ENCODE measurements at places on chromosomes 16 and 17. TPM values are rescaled to one million over a fixed set of nuclear protein-coding genes. Genes with fewer than 3 reads are reported as not detected.

Gene SLFN13
- total RNA-seq: 10.0 TPM

Gene PIK3R6
- not detected for total RNA-seq

Gene KRT25
- total RNA-seq: not detected

Gene CES5A
- not detected for total RNA-seq

Gene FNDC8
- total RNA-seq: not detected

Gene SCN4A
- 1.9 TPM for total RNA-seq

Gene NTHL1
- 51.9 TPM for total RNA-seq

- no peak for DNase-seq
Observed at GRCh38 chr16:57688987-57689761, 5.4 kb upstream of the DRC7 start.

DNA sequence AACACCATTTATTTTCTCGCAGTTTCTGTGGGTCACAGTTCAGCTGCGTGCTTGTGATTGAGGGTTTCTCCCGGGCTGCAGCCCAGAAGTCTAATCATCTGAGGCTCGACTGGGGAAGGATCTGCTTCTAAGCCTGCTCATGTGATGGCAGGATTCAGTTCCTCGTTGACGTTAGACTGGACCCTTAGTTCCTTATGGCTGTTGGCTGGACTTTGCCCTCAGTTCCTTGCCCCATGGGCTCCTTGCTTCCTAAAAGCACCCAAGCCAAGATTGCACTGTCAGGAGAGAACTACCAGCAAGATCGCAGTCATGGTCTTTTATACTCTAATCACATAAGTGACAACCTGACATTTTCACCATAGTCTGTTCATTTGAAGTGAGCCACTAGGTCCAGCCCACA, 250.0 kb downstream of the PRKCA start:
- DNase-seq: no peak

GRCh38 chr17:78263063-78263735, 31.8 kb downstream of the TMEM235 start:
- no peak for DNase-seq

DNA sequence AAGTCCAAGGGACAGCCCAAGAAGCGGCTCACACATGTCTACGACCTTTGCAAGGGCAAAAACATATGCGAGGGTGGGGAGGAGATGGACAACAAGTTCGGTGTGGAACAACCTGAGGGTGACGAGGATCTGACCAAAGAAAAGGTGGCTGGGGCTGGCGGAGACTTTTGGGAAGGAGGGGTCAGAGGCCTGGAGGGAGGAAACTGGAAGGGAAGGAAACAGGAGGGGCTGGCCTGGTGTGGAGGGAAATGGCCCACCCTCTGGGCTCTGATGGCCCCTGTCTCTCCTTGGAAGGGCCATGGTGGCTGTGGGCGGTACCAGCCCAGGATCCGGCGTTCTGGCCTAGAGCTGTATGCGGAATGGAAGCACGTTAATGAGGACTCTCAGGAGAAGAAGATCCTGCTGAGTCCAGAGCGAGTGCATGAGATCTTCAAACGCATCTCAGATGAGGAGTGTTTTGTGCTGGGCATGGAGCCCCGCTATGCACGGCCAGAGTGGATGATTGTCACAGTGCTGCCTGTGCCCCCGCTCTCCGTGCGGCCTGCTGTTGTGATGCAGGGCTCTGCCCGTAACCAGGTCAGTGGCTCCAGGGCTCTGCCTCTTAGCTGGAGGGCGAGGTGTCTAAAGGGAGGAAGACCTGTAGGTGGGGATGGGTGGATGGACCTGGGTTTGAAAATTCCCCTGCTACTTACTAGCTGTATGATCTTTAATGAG, 12.5 kb downstream of the POLR2A start:
- no peak for DNase-seq

GRCh38 chr16:85636234-85636812, 23.2 kb downstream of the GSE1 start:
- DNase-seq: no peak

DNA sequence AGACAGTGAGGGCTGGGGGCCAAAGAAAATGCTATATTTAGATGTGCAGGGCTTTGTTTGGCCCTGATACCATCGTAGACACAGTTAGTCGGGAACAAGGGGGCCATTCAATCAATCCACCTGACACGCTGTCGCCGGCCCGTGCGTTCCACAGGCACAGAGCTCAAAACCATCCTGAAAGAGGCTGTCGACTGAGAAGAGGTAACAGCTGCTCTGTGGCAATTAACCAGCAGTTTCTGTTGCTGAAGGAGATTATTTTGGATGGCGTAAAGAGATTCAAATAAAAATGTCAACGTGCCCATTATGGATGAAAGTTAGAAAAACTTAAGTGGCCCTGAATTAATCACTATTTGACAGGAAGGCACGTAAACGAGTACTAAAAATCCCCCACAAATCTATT, 276.2 kb upstream of the IRX5 start:
- no peak for DNase-seq

- DNase-seq: no peak
Observed at GRCh38 chr17:42358434-42358833, 29.8 kb downstream of the STAT3 start.

DNA sequence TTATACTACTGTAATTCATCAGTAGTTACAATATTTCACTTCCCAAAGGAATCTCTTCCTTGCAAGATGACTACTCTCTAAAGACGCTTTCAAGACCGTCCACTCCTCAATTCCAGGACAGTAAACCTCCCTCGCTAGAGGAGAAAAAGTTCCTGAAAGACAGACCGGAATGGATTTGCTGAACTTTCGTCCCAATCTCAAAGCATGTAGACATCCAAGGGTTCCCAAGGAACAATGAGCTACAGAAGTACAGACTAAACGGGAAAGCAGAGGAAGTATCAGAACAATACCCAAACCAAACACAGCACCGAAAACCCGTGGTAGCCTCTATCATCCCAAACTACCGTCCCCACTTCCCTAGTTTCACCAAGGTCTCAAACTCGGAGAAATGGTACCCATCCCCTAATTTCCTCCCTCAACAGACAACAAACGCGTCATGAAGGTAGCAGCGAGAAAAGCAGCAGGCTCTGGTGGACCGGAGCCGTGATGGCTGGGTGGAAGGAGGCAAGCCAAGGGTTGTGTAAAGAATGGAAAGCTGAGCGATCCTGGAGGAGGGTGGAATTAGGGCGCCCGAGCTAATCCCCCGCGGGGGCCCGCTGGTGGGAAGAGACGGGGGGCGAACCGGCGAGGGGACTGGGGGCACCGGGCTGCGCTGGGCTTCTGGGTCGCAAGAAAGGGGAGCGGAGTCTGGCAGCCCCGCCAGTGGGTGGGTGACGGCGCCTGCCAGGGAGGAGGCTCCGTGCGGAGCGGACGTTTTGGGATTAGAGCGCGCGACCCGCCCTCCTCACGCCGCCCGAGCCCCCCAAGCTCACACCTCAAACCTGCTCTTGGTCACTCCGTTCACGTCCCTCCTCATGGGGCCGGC, 647 bp downstream of the FBXL20 start:
- DNase-seq: no peak

- no peak for DNase-seq
Observed at GRCh38 chr17:31310886-31311285, 3.0 kb downstream of the EVI2B start.
